NCI-H1092 (cell line): ENCODE measurements at places on chromosomes 1 and 21.

- no peak for DNase-seq
Observed at GRCh38 chr1:24553931-24554330, 2.0 kb upstream of the NCMAP start.

DNA sequence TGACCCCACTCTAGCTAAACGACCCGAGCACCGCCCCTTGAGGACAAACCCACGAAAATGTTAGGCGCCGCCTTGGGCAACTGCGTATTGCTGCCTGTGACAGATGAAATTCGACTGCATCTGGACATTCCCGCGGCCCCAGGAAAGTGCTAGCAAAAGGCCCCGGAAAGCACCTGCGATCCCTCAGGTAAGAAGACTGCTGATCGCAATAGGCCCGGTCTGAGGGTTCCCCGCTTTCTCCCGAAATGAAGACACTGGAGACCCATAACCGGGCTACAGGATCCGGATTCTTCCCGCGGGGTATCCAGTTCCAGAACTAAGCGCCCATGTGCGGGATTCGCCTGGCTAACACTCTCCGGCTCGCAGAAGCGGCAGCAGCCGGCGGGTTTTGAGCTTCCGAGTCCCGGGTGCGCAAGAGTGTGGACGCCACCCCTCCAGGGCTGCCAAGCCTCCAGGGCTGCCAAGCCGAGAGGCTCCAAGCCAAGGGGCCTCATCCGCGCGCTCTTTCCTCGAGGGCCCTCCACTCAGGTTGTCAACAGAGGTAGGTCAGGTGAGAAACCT, 157.9 kb upstream of the NBPF11 start:
- no peak for DNase-seq

GRCh38 chr1:181083842-181084605, 4.5 kb upstream of the IER5 start:
- DNase-seq, result peak; percentile 57

DNA sequence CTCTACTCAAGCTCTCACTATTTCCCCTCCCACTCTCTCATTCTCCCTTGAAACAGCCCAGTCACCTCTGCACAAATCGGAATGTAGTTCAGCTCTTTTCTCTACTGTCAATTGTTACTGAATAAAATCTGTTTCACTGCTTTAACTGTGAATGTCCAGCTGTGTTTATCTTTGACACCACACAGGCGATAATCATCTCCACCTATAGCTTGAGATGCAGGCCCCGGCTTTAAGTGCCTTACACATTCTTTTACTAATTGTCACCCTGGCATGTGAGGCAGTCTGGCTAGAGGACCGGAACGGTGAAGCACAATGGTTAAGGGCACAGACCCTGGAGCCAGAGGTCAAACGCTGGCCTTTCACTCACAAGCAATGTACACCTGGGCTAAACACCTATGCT, 122.8 kb upstream of the C8B start:
- no peak for DNase-seq

DNA sequence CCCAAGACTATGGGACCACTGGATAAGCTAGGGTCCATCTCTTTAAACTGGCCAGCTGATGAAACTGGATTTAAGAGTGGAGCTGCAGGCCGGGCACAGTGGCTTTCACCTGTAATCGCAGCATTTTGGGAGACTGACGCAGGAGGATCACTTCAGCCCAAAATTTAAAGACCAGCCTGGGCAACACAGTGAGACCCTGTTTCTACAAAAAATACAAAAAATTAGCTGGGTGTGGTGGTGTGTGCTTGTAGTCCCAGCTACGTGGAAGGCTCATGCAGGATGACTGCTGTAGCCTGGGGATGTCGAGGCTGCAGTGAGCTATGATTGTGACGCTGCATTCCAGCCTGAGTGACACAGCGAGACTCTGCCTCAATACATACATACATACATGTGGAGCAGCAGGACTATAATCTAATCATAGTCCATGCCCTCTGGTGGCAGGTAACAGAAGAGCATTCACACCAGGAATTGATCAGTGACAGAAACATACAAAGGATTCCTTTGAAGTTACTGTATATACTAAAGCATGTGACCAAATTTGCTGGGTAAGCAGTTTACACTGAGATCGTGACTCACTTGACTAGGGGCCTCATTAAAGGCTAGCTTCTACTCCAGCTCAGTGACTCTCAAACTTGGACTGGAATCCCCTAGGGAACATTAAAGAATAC, 101.5 kb upstream of the SLFNL1 start:
- DNase-seq, result no peak

GRCh38 chr1:866095-866494, 57.6 kb upstream of the SAMD11 start:
- no peak for DNase-seq
